Hepatic stellate cell (primary cell): ENCODE measurements at places on chromosomes 13 and 19.
A peak's percentile ranks its signal among the peaks of the same experiment; 100 is the strongest.

- DNase-seq = no peak
Observed at GRCh38 chr19:38569368-38569983, 48.3 kb downstream of the MAP4K1 start.

DNA sequence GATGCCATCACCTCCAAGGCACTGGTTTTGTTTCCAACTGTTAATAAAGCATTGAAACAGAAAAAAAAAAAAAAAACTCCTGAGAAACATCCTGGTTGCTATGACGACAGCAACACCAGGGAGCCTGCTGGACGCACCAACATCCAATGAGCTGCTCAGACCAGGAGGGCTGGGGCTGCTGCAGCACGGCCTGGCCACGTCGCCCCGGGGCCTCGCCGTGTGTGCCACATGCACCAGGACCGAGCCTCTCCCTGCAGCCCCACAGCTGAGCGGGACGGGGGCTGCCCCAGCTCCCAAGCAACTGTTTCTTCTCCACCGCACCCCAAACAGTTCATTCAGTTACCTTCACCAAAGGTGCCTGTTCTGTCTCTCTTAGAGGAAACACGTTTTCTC, 54.5 kb downstream of the RASA3 start:
- peak; percentile 45 for DNase-seq

GRCh38 chr19:19132912-19133311, 5.4 kb downstream of the TMEM161A start:
- no peak for DNase-seq

DNA sequence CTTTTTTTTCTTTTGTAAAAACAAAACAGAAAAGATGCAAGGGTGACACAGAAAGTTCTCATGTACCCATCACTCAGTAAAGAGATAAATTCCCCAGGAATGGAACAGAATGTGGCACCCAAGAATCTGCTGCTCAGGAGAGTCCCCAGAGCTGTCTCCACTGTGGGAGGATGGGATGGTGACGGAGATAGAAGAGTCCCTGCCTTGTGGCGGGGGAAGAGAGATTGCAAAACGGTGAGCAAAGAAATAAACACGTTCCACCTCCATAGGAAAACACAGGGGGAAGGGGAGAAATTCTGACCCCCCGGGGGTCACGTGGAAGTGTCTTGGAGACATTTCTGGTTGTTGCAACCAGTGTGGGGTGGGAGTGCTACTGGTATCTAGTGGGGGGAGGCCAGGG, 76.4 kb downstream of the INSR start:
- no peak for DNase-seq

- peak; percentile 61 for DNase-seq
Observed at GRCh38 chr13:106619688-106620555, 52.0 kb upstream of the ARGLU1 start.

GRCh38 chr19:35868823-35869326, 501 bp downstream of the APLP1 start:
- no peak for DNase-seq

- DNase-seq = peak; percentile 51
Observed at GRCh38 chr19:43780706-43781525, at the start of gene KCNN4. Gene KCNN4, minus strand, starts transcription at chr19:43780973. Its CDS starts 112 bp downstream, at chr19:43780861.

- DNase-seq = no peak
Observed at GRCh38 chr19:18452386-18452785, 14.5 kb upstream of the ISYNA1 start.

DNA sequence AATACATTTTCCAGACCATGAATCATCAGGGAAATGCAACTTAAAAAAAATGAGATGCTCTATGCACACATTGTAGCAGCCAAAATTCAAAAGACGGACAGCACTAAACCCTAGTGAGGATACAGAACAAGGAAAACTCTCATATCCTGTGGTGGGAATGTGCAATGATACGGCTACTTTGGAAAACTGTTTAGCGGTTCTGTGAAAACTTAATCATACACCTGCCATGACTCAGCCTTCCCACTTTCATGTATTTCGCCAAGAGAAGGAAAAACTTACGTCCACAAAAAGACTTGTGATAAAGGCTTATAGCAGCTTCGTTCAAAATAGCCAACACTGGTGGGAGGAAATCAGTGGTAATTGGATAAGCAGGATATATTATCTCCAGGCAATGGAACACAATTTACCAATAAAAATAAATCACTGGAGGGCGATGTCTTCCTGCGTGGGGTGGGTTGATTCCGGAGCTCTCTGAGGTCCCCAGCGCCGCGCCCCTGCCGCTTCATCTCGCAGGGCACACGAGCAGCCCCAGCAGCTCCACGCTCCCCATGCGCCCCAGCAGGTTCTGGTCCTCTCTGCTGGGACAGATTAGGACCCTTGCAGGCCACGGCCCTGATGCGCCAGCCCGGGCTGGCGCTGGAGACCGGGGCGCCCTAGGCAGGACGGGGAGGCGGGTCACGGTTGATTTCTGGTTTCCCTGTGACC, 97.2 kb upstream of the ARHGEF7 start:
- no peak for DNase-seq

GRCh38 chr13:44853641-44854040, 135.6 kb downstream of the NUFIP1 start:
- no peak for DNase-seq
